ENCODE measurements at places on chromosomes 2 and 18. TPM values are rescaled to one million over a fixed set of nuclear protein-coding genes. Genes with fewer than 3 reads are reported as not detected.

The TMEM247 gene
- total RNA-seq, result not detected

The MYCN gene
- not detected for total RNA-seq

The LONRF2 gene
- total RNA-seq, result 2.5 TPM

The PARD6G gene
- total RNA-seq, result 2.8 TPM

The ECEL1 gene
- 0.15 TPM for total RNA-seq

The CERKL gene
- 0.41 TPM for total RNA-seq

The PLEK gene
- not detected for total RNA-seq

The CD8B2 gene
- not detected for total RNA-seq

The IRS1 gene
- 17.2 TPM for total RNA-seq

The TSHZ1 gene
- total RNA-seq, result 5.9 TPM

The NTSR2 gene
- not detected for total RNA-seq

The SEH1L gene
- total RNA-seq, result 25.8 TPM

The CFAP210 gene
- 0.80 TPM for total RNA-seq

The RNF152 gene
- 0.05 TPM for total RNA-seq

The FAM237A gene
- not detected for total RNA-seq

The HES6 gene
- total RNA-seq, result 14.7 TPM

The TCF23 gene
- not detected for total RNA-seq

All from A549 treated with CORT108297 at 1 μM for 4 hours (cell line).